ENCODE measurements at places on chromosomes 11 and 22. TPM values are rescaled to one million over a fixed set of nuclear protein-coding genes. Genes with fewer than 3 reads are reported as not detected.

SYT7 gene
- 0.71 TPM for total RNA-seq

DCDC1 gene
- total RNA-seq = 0.18 TPM

GDPD4 gene
- not detected for total RNA-seq

CECR2 gene
- total RNA-seq = 0.08 TPM

SYT13 gene
- total RNA-seq = 7.7 TPM

TRIM49 gene
- total RNA-seq = not detected

SHISAL1 gene
- 5.8 TPM for total RNA-seq

C11orf21 gene
- total RNA-seq = not detected

SVIP gene
- total RNA-seq = 15.4 TPM

TREH gene
- not detected for total RNA-seq

MS4A6A gene
- total RNA-seq = not detected

C22orf23 gene
- 0.23 TPM for total RNA-seq

PIWIL4 gene
- 0.19 TPM for total RNA-seq

TTC12 gene
- total RNA-seq = 6.2 TPM

LGALS12 gene
- not detected for total RNA-seq

KRTAP5-10 gene
- total RNA-seq = not detected

OR52N4 gene
- not detected for total RNA-seq

JAML gene
- total RNA-seq = not detected

MPZL3 gene
- 0.33 TPM for total RNA-seq

LINC01488 gene
- not detected for total RNA-seq

GANAB gene
- total RNA-seq = 246 TPM

RTN4R gene
- 5.6 TPM for total RNA-seq

HBB gene
- not detected for total RNA-seq

NXPE1 gene
- total RNA-seq = not detected

LMF2 gene
- 51.7 TPM for total RNA-seq

CRYBA4 gene
- not detected for total RNA-seq

NDUFV1 gene
- total RNA-seq = 150 TPM
